D721Med (cell line): ENCODE measurements at places on chromosomes 4 and X.

GRCh38 chr4:37978248-37978924 lies 18.2 kb downstream of the PTTG2 start:
- no peak for DNase-seq

- no peak for DNase-seq
Measured at GRCh38 chr4:174281901-174282300, 1.6 kb downstream of the FBXO8 start.

GRCh38 chr4:38004887-38005286 lies 44.7 kb downstream of the PTTG2 start:
- DNase-seq: no peak

DNA sequence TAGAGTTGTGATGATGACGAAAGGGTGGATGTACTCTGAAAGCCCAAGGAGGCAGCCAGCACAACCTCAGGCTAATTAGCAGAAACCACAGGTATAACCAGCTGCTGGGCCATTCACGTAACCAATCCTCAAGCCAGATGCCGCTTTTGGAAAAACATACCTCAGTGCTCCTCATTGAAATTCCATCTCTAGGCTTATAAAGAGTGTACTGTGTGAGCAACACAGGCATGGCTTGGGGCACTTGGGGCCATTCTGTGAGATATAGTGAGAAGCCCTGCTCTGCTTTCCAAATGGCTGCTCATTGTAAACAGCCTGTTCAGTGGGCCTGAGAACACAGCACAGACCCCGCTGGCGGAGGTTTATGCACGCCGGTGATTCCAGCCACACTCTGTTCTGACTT lies 182.1 kb upstream of the HHIP start:
- DNase-seq: no peak

DNA sequence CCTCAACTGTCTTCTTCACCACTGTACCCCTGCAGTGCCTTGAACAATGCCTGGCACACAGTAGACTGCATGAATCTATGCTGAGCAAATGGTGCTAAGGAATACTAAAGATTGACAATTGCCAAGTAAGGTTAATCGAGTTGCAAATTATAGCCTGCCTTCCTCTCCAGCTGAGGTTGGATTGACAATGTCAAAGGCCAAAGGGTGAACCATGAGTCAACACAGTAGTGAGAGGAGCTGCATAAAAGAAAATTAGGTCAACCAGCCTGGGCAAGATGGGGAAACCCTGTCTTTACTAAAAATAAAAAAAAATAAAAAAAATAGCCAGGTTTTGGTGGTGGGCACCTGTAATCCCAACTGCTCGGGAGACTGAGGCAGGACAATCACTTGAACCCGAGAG lies 97.1 kb upstream of the BMPR1B start:
- DNase-seq: no peak

- no peak for DNase-seq
Measured at GRCh38 chrX:131752493-131753198, 208.8 kb downstream of the OR13H1 start.

DNA sequence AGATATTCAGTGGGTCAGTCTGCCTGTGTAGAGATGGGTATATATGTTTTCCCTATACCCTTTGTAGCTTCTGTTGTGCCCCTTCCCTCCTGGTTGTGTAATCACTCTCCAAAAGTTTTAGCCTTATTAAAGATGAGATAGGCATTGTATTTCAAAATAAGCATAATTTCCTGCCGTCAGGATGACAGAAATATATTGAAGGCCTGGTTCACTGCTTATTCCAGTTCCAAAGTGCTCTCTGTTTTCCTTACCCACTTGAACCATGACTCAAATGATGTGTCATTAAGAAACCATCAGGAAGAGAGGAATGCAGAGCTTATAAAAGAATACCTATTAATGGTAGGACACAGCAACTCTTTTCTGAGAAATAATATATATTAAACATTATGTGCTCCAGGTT lies 178.5 kb downstream of the GABRB1 start:
- no peak for DNase-seq

GRCh38 chrX:38262715-38263620 lies 42.3 kb upstream of the SRPX start:
- DNase-seq: no peak

DNA sequence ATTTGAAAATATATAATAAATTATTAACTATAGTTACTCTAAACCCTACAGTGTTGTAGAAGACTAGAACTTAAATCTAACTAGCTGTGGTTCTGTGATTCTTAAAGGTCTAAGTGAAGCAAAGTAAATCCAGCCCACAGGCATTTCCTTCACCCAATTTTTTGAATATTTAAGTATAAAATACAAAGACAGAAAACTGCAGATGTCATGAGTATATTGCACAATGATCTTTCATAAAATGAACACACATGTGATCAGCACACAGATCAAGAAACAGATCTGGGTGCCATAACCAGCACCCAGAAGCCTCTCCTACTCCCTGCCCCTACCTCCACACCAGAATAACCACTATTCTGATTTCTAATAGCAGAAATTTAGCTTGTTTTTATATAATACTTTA lies 82.9 kb downstream of the CAMK2D start:
- no peak for DNase-seq

GRCh38 chr4:168782439-168782838 lies 227.6 kb downstream of the CBR4 start:
- no peak for DNase-seq

- DNase-seq: no peak
Measured at GRCh38 chrX:68018248-68019203, 414.8 kb downstream of the OPHN1 start.

GRCh38 chr4:101198682-101199339 lies 148.5 kb downstream of the PPP3CA start:
- DNase-seq: no peak

GRCh38 chr4:46889410-46889809 lies 19.6 kb downstream of the COX7B2 start:
- no peak for DNase-seq

GRCh38 chr4:110198435-110199416 lies at the start of gene ELOVL6:
Gene ELOVL6, minus strand, starts transcription at chr4:110198615. Its CDS starts 280 bp downstream, at chr4:110198335.
- DNase-seq: peak; percentile 35

GRCh38 chrX:120457766-120458180 lies 11.3 kb downstream of the LAMP2 start:
- DNase-seq: no peak

- DNase-seq: no peak
Measured at GRCh38 chr4:156784970-156785369, 186.6 kb downstream of the PDGFC start.

DNA sequence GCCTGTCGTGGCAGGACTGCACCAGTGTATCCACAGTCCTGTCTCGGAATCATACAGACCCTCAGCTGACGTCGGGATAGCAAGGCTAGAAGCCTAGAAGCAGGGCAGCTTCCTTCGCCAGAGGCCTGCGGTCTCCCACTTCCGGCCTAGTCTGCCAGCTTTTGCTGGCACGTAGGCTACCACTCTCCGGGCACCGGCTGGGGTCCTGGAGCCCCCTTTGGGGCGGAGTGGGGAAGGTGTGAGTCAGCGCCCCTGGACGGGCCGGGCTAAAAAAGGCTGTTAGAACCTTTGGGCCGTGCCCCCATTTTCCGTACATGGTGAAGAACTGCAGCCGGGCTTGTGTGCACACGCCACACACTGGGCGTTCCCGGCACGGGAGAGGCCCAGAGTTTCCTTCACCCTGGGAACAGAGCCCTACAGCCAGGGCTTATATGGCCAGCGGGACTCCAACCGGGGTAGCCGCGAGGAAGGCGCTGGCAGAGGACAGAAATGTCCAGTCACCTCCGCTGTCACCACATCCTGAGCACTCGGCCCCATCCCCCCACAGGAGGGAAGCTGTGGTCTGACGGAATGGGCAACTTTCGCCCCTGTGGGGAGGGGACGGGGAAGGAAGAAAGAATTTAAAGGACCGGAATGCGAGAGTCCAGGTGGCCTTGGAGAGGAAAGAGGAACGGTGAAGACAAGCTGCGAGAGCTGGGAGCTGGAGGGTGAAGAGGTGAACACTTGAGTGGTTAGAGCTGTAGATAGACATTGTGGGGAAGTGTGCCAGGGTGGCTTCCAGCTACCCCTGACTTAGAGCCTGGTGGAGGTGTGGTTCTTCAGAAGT lies 4.6 kb downstream of the MAGIX start:
- no peak for DNase-seq

DNA sequence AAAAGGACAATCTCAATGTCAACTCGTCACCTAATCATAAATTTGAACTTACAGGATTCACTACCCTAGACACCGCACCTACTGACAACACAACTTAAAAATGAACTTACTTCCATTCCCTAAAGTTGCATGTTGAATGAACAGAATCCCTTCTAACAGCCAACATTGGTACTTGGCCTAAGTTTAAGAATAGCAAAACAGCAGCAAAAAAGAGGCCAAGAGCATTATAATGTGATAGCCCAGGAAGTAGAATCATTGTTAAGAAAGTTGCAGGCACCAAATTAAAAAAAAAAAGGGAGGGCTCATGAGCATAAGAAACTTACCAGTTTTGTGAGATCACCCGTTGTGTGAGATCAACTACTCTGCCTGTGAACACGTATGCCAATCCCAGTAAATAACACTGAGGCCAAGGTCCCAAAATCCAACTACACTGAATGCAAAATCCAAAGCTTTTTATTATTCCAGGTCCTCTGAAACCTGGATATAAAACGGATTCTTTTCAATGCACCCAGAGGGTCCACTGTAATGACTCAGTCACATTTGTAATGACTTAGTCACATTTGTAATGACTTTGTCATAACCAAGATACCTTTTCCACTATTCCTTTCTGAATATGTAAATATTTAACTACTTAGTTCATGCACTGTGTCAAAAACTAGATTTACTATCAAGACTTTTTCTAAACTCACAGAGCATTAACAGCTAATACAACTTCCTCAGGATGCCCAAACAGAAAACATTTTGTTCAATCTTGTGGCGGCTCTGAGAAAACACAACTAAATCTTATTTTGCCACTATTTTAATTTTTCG lies 6.8 kb downstream of the HNRNPDL start:
- no peak for DNase-seq

DNA sequence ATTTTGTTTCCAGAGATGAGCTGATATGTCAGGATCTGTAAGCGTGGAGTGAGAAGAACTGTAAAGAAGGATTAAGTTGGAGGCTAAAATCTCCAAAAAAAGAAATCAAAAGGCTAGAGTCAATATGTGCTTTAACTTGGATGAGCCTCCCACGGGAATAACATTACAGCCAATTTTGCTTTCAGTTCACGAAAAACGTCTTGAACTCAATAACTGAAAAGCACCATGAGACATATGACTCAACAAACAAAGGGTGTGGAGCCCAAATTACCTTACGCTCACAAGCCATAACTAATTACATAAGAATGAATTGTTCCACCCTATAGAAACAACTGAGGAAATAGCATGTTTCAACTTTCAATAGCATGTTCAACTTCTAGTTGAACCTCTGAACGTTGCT lies 22.3 kb downstream of the TMPRSS11D start:
- no peak for DNase-seq

DNA sequence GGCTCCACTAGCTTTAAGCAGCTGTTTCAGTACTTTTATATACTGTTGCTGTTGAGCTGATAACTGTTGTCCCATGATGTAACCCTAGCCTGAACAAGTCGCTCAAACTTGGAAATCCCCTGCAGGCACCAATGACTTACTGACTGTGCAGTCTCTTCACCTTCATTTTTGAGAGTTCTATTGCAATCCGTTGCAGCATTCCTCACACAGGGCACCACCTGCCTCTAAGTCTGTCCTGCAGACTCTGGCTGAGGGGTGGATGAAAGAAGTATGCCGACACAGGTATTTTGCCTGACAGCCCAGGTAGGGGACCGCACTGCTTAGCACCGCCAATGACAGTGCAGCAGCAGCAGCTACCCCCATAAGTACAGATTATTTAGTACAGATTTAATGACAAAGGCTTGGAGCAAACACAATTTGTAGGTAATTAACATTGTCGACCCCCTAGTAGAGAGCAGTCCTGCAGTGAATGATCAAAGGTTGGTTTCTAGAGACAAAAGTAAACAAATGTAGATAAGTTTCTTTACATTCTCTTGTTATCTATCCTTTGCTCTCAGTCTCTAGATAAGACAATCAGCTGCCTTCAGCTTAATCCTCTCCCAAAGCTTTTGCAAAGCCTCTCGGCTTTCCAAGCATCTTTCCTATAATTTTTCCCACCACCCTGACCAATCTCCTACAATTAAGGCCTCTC lies 205.0 kb downstream of the PABPC4L start:
- DNase-seq: no peak

- DNase-seq: no peak
Measured at GRCh38 chrX:10041383-10041782, 74.2 kb downstream of the CLDN34 start.

- no peak for DNase-seq
Measured at GRCh38 chr4:140004549-140004895, 149.5 kb downstream of the MAML3 start.

GRCh38 chrX:10341309-10341708 lies 184.5 kb downstream of the CLCN4 start:
- no peak for DNase-seq

- no peak for DNase-seq
Measured at GRCh38 chr4:26860157-26860921, at the start of gene STIM2. Gene STIM2, plus strand, starts transcription at chr4:26860841.

- no peak for DNase-seq
Measured at GRCh38 chrX:73213734-73214425, 771 bp downstream of the NAP1L2 start.

DNA sequence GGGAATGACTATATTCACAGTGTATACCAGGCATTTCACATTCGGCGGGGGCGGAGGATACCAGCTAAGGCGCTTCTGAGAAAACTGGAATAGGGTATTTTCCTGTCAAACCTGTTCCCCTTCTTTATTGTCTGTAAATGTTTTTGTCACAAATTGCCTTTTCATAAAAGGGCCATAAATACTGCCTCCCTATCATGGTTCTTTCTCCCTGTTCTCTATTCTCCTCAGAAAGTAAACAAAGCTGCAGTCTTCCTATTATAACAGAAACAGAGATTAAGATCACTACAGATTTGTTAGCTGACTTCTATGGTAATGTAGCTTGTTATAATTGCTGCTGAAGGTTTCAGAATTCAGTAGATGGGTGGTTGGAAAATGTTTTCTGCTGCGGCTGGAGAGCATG lies 32.2 kb downstream of the MID2 start:
- no peak for DNase-seq

DNA sequence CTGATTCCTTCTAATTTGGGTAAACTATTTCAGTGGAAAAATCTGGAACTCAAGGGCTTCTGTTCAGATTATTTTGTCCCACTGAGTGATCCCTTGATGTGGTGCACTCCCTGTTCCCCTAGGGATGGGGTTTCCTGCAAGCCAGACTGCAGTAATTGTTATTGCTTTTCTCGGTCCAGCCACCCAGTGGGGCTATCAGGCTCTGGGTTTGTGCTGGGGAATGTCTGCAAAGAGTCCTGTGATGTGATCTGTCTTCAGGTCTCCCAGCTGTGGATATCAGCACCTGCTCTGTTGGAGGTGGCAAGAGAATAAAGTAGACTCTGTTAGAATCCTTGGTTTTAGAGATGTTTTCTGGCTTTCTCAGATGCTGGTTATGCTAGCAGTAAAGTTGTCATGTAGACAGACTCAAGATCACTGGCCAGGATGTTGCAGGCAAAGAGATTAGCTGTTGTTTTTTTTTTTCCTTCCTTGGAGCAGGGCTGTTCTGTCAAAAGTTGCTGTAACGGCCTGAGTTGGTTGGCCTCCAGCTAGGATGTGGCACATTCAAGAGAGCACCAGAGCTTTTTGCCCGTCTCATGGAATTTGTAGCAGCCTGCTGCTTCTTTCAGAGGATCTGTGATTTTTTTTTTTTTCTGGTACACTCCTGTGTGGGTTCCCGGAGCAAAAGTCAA lies 1314.0 kb downstream of the PCDH19 start:
- DNase-seq: no peak
